Stimulated activated CD8-positive, alpha-beta memory T cell treated with anti-CD3 and anti-CD28 coated beads, Interleukin-7, amount 100 ng/mL, for 48 hours (primary cell): ENCODE measurements at places on chromosomes 5 and 9.

DNA sequence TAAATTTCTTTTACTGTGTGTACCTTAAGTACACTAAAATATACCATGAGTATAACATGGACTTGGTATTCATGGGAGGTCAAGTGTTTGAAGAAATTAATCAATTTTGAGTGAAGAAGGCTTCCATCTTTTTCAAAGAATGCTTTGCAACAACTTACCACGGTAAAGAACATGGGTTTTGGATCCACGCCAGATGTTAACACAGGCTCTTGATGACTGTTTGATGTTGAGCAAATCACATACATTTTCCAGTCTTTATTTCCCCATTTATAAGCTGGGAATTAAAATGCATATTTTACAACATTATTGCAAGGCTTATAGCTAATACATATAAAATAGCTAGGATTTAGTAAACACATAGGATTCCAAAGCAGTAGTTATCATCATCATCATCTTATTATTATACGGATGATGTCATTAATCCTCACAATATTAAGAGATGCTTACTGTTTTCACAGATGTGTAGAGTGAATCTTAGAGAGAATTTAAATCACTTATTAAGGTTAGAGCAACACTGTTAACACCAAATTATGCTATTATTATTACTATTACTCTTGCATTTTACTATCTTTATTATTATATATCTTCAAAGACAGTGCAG, 362.0 kb downstream of the PRELID2 start:
- DNase-seq = no peak

DNA sequence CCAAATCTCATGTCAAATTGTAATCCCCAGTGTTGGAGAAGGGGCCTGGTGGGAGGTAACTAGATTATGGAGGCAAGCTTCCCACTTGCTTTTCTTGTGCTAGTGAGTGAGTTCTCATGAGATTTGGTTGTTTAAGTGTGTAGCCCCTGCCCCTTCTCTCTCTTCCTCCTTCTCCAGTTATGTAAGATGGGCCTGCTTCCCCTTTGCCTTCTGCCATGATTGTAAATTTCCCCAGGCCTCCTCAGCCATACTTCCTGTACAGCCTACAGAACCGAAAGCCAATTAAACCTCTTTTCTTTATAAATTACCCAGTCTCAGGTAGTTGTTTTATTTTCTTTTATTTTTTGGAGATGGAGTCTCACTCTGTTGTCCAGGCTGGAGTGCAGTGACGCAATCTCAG, 18.2 kb upstream of the TXNDC8 start:
- no peak for DNase-seq

DNA sequence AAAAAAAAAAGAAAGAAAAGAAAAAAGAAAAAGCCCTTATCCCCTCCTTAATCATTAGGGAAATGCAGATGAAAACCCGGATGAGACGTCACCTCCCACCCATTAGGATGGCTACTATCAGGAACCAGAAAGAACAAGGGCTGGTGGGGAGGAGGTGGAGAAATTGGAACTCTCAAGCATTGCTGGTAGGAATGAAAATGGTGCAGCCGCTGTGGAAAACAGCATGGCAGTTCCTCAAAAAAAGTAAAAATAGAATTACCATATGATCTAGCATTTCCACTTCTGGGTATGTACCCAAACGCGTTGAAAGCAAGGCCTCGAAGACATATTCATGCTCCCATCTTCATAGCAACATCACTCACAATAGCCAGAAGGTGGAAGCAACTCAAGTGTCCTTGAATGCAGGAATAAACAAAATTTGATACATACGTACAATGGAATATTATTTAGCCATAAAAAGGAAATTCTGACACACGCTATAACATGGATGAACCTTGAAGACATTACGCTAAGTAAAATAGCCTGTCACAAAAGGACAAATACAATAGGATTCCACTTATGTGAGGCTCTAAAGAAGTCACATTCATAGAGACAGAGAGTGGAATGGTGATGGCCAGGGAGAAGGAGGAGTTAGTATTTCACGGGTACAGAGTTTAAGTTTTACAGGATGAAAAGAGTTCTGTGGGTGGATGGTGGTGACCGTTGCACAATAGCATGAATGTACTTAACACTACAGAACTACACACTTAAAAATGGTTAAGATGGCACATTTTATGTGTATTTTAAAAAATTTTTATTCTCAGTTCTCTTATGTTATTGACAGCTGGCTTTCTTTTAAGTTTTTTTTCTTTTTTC, 166.8 kb upstream of the IER5L start:
- no peak for DNase-seq

GRCh38 chr9:92669527-92669889, 423 bp downstream of the IPPK start:
- DNase-seq = no peak

DNA sequence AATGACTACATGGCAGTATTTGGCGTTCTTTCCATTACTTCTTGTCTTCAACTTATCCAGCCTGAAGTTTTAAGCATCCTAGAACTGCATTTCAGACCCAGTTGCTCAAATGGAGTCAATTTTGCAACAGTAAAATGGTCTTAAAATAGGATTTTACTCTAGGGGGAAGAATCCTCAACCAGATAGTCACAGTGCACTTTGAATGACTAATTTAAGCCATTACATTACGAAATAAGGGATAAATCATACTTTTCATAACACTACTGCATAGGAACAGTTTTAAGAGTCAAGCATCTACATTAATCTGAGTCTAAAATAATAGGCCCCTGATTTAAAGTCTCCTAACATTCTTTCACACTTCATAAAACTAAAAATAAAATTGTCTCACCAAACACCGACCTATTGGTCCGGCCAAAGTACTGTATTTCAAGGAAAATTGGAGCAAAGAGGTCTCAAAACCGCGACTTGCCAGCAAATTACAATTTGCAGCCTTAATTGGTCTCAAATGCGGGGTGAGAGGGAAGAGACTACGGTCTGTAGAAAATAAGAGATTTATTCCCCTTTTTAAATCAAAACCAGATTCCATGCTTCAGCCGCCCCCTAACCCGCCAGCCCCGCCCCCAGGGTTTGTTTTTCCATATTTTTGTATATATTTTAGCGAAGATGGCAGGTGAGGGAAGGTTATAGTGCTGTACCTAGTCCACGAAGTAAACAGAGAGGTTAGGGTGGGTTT, 1.2 kb upstream of the SMARCA2 start:
- no peak for DNase-seq
